ENCODE measurements at places on chromosomes 7 and 10.

DNA sequence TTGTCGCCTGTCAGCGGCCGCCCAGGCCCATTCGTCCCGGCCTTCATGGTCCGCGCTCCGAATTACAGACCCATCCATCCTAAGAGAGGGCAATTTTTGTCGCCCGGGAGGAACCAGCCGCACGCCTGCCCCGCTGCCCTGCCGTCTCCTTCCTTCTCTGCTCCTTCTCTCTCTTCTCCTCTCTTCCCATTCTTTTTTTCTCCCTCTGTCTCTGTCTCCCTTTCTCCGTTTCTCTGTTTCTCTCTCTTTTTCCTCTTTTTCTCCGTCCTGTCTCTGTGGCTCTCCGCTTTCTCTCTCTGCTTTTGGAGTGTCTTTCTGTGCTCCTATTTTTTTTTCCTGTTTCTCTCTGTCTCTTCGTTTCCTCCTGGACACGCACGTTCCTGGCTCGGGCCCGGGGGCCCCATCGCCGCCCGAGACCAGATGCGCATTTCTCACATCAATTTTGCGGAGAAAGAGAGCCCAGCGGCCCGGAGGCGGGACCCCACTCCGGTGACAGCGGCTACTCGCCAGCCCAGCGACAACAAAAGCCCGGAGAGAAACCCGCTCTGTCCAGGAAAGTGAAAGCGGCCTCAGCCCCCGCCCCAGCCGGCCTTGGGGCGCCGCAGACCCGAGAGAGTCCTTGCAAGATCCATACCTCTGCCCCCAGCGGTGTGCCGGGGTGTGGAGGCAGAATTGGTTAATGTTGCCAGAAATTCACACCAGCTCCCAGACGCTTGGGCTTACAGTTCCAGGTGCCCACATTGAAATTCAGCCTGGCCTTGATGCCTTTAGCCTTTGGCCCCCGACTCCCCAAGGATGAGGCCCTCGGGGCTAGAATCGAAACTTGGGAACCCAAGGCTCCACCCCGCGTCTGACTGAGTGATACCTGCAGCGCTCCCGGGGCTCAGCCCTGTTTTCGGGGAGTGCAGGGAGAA lies 4.1 kb downstream of the LBX1 start:
- DNase-seq = peak; percentile 34

DNA sequence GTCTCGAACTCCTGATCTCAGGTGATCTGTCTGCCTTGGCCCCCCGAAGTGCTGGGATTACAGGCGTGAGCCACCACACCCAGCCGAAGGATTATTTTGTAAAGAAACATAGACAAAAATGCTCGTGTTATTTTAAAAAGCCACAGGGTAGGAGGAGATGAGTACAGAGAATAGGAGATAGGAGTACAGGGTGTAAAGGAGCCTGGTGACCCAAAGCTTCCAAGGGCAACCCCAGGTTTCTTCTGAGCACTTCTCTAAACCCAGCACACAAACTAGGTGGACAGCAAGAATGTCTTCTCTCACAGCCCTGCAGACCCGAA lies 54.7 kb downstream of the ZNF467 start:
- no peak for DNase-seq

DNA sequence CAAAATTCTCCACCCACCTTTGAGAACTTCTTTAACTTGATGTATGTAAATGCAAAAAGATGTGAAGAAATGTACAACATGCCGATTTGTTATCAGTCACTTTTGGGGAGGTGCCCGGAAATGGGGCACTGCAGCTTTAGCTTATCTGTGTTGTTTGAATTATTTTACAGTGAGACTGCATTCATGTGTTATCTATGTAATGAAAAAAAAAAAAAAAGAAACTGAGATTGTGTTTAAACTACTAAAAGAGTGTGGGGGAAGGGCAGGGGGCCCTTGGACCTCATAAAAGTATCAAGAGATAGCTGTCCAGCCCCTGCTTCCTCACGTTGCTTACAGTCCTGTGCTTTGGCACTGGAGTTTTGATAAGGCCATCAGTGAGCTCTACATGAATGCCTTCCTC lies 259.4 kb downstream of the STK31 start:
- DNase-seq = no peak

DNA sequence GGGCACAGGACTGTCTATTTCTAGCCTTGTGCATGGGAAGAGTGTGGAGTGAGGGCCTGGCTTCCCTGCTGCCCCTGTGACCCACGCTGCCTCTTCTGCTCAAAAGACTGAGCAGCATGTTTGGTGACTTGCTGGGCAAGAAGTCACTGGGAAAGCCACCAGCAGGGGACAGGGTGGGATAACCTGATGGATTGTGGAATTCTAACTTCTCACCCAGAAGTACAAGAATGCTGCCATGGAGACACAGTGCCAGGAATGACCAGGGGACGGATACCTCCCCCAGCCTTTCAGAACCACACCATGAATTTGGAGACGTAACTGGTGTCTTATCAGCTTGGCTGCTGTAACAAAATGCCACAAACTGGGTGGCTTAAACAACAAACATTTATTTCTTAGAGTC lies 28.4 kb downstream of the GALNTL5 start:
- no peak for DNase-seq

DNA sequence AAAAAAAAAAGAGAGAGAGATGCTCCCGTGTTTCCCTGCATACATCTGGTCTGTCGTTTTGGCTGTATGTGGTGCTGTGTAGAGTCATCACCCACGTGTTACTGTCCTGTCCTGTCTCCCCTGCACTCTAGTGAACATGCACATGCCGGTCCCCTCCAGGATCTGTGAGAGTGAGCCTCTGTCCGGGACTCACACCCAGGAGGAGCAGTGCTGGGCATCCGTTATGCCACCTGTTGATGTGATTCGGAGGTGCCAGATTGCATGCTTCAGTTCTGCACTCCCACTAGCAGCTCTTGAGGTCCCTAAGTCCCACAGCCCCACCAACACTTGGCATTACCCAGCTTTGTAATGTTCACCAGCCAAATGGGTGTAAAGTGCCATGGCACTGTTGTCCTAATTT lies 16.4 kb downstream of the GHRHR start:
- DNase-seq = no peak

DNA sequence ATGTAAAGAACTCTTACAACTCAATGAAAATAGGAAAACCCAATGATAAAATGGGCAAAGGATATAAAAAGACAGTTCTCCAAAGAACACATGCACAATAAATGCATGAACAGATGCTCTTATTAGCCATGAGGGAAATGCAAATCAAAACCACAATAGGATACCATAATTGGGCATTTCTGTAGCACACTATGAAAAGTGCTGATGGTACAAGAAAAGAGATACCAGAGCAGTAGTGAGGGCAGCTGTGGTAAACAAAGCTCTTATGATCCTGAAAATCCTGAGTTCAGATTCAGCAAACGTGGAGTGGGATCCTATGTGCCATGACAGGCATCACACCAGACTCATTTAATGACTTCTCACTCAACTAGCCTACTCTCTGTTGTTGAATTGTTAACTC lies 96.7 kb upstream of the SLC25A13 start:
- no peak for DNase-seq

- DNase-seq = no peak
These were observed 107.2 kb downstream of the EPC1 start for GRCh38 chr10:32239769-32240168.

DNA sequence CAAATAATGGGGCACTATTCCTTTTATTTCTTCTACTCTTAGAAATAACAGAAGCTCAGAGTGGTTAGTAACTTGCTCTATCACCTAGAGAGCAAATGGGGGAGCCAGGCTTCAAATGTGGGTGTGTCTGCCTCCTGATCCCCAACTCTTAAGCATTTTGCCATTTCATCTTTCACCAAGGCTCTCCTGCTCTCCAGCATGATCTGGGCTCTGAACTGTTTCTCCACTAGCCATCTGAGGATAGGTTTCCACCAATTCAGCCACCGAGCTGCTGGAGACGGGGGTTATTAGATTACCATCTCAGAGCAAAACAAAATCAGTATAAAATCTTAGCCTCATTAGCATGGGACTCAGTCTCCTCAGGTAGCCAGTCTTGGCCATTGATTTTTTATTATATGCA lies 20.2 kb upstream of the VAX1 start:
- DNase-seq = no peak

DNA sequence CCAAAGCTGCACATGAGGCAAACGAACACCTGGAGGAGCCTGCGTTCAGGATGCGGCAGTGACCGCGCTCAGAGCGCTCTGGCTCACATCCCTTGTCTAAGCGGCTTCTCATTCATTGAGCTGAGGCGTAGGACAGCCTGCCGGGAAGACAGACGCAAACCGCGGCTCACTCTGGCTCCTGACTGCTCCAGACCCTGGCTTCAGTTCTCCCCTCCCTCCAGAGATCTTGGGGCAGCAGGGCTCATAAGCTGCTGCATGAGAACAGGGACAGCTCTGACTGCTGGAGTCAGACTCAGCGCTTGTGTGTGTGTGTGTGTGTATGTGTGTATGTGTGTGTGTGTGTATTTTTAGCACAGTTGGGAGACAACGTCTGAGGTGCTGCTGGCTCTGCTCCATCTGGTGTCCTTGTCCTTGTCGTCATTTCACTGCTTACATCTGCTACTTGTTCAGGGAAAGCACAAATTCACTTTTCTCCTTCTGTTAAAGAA lies 15.8 kb upstream of the LYZL2 start:
- DNase-seq = no peak

GRCh38 chr7:101017064-101017777 lies 2.7 kb upstream of the MUC17 start:
- DNase-seq = no peak

All from NCI-H1092 (cell line).